ENCODE measurements at places on chromosomes 6 and 20.
A peak's percentile ranks its signal among the peaks of the same experiment; 100 is the strongest.

DNA sequence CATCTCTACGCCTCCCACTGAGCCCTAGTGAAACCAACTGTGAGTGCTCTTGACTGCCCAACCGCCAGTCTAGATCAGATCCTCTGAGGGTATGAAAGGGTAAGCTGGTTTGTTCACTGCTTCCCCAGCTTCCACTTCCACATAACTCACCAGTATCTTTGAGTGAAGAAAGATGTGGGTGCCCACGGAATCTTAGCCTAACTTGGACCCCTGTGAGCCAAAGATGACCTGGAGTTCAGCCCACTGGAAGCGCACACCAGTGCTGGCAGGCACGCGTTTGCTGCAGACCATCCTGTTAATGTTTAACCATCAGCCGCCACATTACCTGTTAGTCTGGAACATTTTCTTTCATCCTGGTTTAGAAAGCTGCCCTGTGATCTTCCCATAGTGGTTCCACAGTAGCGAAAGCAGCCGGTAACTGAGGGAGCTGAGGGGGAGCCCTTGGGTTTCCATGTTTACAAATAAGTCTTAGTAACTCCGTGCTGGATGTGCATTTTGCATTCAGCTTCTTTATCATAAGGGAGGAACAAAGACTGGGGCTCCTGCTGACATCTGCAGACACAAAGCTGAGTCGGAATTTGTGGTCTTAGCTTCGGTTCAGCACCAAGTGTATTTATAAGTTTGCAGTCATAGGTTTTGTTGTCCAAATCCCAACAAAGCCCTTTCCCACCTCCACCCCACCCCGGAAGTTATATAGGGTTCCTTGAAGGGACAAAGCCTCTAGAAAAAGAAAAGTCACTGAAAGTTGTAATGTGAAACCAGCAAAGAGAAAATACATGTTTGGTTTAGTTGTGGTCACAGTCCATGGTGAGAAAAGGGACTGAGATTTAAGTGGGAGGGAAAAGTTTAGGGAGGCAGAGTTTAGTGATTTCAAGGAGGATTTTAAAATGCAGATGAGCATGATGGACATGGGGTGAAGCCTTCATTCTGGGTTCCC lies 71.0 kb downstream of the SSR1 start:
- DNase-seq = no peak

DNA sequence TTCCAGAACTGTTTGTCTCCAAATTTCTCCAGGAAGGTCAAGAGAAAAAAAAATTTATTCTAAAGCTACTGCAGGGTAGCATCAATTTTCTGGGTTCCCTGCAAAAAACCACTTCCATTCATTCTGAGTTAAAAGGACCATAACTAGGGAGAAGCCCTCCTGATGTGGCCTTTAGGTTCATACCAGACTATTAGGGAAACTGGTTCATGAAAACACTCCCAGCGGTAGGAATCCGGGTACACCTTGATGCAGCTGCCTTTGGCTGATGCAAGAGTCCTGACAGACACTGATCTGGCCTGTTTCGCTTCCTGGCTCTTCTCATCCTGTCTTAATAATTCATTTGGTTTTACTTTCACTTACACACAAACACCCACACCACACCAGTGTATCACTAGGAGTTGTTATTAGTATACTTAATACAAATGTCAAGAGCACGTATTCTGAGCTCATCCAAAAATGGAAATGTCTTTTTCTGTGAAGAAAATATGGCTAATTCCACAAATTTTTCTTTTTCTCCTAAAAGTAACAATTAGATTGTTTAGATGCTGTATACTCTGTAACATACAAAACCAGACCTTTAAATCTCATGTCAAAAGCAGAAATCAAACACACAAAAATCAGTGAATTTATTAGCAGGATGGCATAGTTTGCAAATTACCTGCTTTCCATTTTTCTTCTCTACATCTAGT lies 38.4 kb upstream of the ARHGAP18 start:
- DNase-seq = peak; percentile 33

DNA sequence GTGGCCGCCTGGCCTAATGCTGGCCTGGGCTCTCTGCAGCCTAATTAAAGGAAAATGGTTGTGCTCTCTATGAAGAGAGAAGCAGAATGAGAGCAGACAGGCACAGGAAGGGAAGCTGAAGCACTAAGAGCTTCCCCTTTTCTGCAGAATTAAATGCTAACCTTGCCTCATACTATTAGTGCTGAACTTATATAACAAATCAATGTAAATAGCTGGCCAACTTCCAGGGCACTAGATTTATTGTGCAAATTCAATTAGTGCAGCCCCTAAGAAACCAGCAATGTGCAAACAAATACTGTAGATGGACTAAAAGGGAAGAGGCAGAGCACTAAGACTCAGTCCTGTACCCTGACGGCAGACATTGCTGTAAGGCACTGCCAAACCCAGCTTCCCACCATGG lies 36.1 kb upstream of the INSM1 start:
- DNase-seq = no peak

DNA sequence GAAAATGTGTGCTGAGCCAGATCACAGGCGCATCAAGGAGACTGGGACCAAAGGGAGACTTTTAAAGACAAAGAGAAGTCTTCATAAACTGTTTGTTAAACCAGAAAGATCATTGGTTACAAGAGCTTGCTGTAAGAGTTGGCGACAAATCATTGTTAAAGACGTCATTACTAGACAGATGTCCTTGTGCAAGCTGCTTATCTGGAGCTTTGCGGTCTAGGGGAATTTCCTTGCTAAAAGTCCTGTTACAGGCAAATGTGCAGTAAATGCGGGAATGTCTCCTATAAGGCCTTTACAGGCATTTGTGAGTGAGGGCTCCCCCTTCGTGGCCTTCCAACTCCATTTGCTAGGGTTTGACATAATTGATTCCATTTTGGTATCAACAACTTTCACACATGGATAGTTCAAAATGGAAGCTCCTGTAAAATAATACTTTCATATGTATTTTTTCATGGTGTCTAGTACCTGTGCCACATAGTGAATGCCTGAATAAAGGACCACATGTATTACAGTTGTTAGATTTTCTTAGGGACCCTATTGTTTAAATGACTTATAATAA lies 362.4 kb downstream of the UTRN start:
- no peak for DNase-seq

DNA sequence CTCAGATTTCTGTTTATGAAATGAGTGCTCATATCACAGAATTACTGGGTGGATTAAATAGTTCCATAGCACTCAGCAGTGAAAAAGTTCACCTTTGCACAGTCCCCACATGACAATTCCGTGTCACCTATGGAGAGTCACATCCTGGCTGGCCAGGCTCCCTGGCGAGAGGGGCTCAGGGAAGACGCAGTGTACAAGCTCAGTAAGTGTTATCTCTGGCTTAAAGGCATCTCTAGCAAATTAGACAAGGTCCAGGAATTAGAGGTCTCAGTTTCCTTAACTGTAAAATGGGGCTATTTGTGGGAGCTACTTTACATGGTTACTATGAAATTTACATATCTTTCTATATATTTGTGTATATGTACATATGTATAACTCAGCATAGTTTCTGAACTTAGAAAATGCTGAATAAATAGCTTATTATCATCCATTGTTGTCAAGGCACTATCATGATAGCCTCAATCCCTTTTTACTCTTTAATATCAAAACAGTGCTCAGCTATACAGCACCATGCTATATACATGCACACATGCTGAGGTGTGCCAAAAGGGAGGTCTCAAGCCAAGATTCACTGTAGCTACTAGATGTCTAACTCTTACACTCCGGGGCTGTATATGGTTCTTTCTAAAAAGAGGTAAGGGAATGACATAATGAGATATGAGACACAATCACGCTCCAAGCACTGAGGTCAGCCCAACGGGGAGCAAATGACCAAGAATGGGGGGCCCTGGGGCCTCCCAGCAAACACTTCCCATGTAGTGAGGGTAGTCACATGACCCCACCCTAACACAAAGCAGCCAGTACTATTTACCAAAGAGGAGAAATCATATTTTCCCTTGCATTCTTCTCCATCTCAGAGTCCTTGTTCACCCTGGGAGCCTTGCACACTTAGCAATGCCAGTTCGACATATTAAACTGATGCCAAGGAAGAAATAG lies 59.4 kb downstream of the SLC22A23 start:
- no peak for DNase-seq

DNA sequence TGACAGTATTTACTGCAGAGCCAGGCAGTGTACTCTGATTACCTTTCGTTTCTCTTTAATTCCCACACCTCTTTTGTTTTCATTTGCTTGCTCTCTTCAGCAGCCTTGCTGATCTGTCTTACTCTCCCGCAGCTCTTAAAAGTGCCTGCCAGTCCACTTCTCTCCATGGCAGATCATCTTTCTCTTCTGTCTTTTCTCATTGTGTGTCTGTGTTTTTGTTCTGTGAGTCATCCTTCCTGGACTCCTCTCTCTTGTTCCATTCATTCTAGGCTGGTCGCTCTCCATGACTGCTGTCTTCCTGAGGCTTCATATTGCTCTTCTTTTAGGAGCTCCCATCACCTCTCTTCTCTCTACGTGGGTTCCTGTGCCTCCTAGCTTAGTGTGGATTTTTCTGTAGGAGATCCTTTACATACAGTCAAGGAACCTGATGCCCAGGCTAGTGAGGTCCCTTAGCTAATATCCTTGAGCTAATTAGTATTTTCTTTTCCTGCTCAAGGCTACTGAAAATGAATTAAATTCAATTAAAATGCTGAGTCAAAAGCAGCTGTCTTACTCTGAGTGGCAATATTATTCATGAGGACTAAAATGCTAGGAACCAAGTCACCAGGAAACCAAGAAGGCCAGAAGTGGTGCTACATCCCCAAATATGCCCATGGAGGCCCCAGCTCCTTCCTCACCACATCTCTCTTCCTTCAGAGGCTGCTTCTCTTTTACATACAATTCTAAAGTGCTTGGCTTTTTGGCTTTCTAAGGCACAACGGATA lies 86.1 kb downstream of the SLX4IP start:
- no peak for DNase-seq

GRCh38 chr6:2242311-2242710 lies 3.1 kb downstream of the GMDS start:
- no peak for DNase-seq

- DNase-seq = no peak
These were observed 56.5 kb upstream of the ADGRF1 start for GRCh38 chr6:47098570-47098993.

DNA sequence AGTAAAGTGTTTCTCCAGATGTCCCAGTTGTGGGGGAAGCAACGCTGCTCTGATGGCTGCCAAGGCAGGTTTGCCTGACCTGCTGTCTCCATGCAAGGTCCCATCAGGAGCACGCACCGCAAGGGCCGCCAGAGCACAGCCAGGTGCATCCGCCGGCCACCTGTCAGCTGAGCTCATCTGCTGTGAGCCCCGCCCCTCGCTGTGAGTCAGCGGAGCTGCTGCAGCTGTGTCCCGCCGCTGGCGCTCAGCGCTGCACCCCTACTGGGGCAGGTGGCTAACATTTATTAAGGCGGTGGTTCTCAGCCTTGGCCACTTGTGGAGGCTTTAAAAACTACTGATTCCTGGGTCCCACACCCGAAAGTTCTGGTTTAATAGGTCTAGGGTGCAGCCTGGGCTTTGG lies 225.7 kb downstream of the UST start:
- peak; percentile 31 for DNase-seq

- no peak for DNase-seq
These were observed 136.2 kb upstream of the INSM1 start for GRCh38 chr20:20231528-20232298.

- DNase-seq = no peak
These were observed 8.2 kb upstream of the BPIFB4 start for GRCh38 chr20:33071198-33071597.

GRCh38 chr6:155157101-155157500 lies 106.7 kb upstream of the CLDN20 start:
- no peak for DNase-seq

DNA sequence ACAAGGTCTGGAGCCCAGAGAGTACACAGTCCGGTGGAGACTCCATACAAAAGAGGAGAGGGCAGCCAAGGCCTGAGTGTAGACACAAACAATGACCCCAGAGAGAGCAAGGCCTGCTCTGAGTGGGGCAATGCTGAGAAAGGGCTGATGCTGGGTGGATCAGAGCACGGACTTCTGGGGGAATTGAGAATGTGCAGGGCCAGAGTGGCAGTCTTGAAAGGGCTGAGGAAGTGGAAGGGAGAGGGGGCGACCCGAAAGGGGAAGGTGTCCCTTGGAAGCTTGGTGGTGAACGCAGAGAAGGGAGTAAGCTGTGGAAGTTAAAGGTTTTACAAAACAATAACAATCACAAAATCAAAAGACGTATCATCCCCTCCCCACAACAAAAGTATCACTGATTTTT lies 12.0 kb upstream of the GRM4 start:
- DNase-seq = no peak

- no peak for DNase-seq
These were observed 48.0 kb downstream of the ADTRP start for GRCh38 chr6:11730641-11731040.

- DNase-seq = no peak
These were observed 218.9 kb downstream of the SLC24A3 start for GRCh38 chr20:19431316-19431700.

GRCh38 chr6:99810295-99810694 lies 183.7 kb downstream of the MCHR2 start:
- DNase-seq = no peak

DNA sequence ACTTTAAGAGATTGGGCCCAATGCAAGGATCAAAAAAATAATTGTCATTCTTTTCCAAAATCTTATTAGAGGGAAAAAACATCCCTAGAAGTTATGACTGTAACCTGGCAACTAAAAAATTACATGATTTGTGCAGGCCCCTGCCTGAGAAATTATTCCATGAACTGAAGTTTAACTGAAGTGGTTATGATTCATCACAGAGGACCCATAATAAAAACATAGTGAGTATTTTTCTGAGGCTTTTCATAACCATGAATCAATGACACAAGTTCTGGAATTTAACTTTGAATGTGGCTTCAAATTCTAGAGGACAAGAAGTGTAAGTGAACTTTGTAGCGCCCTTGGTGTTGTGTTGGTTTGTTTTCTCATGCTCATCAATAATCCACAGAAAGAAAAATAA lies 31.1 kb upstream of the CARMIL1 start:
- no peak for DNase-seq

DNA sequence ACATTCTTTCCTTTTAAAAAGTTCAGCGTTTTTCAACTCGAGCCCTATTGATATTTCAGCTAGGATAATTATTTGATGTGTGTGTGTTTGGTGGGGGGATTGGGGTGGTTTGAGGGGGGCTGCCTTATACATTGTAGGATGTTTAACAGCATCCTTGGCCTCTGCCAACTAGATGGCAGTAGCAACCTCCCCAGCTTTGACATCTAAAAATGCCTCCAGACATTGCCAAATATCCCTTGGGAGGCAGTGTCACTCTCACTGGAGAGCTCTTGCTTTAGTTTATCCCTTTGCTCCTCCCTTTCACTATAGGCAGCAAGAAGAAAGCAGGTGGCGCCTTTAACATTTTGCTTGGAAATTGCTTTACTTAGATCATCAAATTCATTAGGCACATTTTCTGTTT lies 14.6 kb upstream of the TP53TG5 start:
- no peak for DNase-seq

- DNase-seq = no peak
These were observed 29.9 kb downstream of the METTL24 start for GRCh38 chr6:110328259-110328658.

- no peak for DNase-seq
These were observed 228.6 kb downstream of the ADGB start for GRCh38 chr6:146827216-146827928.

- no peak for DNase-seq
These were observed 3.5 kb upstream of the CDYL start for GRCh38 chr6:4772750-4773149.

GRCh38 chr6:140744659-140745320 lies 1370.3 kb upstream of the CITED2 start:
- no peak for DNase-seq
